ENCODE measurements at places on chromosomes 12 and 14.

GRCh38 chr12:50506753-50507473, 2.1 kb downstream of the DIP2B start:
- no peak for DNase-seq

- DNase-seq, result no peak
Measured at GRCh38 chr12:82407481-82407880, 49.2 kb downstream of the METTL25 start.

GRCh38 chr14:21275261-21275858, 4.5 kb upstream of the RPGRIP1 start:
- DNase-seq, result no peak

DNA sequence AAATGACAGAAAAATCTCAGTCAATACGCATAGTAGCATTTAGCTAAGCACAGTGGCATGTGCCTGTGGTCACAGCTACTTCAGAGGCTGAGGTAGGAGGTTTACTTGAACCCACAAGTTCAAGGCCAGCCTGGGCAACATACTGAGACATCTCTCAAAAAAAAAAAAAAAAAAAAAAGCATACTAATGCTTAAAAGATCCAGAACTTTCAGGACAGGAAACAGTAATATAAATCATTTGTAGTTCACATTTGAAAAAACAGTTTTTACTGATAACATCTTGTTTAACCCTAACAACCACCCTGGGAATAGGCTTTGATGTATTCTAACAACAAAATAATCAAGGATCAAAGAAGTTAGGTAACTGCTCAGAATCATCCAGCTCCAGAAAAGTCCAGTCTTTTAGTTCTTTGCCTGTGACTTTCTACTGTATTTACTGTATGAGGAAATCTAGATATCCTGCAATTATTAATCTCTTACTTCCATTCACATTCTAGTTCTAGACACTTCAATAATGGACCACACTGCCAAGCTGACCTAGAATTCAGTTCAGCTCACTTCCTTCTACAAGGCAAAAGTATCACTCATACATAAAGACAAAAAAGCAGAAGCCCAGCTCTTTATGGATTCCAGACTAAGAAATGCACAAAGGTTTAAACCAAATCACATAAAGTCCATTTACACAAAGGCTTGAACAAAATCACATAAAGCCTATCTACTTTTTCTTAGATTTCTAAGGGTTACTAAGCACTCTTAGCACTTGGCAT, 28.5 kb downstream of the PAWR start:
- DNase-seq, result no peak

DNA sequence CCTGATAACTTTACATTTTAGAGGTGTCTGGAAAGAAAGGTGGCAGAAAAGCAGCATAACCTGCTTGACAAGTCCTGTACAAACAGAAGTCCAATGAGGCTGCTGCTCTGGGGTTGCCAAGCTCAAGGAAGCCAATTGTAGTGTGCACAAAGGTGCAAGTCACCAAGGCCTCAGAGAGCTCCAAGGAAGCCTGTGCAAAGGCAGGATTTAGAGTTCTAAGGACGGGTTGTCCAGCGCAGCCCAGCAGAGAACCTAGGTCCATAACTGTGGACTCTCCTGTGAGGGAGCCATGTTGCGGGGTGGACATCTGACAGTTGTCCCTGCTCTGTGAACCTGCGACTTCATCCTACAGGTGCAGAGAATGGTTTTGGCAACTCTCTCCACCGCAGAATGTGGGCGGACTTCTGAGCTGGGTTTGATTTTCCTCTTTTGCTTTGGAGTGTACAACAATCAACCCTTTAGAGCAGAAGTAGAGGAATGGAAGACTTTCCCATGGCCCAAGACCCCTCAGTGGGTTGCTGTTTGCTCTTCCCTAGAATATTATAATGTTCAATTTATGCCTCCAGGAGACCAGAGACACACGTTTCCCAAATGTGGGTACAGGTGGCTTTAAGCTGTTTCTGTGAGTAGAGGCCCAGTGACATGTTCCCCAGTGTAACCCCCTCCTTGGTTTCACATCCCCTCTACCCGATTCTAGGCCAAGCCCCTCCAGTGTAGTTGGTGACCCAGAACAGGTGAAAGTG, 81.0 kb downstream of the ETV6 start:
- no peak for DNase-seq

GRCh38 chr12:55173456-55173855, 47.2 kb downstream of the OR9K2 start:
- no peak for DNase-seq

- DNase-seq, result no peak
Measured at GRCh38 chr12:98188650-98189077, 326.7 kb upstream of the TMPO start.

DNA sequence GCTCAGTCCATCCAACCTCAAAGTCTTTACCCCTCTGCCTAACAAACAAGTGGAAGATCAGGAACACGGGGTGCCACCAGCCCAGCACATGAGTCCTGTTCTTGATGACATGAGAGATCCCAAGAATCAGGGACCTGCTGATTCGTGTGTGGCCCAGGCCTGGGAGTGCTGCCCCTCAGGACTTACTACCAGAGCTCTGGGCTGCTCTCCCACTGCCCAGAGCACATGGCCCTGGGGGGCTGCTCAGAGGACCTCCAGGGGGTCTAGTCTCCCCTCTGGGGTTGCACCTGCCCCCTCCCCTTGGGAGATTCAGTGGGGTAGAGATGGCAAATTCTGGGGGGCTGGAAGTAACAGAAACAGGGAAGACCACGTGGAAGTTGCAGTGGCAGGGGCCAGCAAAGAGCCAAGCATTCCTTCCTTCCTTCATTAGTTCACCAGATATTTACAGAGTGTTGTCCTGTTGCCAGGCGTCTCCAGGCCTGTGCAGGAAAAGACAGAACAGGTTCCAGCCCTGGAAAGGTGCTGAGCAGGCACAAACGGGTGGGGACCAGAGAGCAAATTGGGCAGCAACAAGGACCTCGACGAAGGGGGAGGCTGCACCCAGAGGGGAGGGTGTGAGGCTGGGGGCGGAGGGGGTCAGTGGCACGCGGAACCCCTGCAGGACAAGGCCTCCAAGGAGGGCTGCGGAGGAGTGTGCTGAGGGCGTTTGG, 45.1 kb upstream of the MEG3 start:
- no peak for DNase-seq

- DNase-seq, result no peak
Measured at GRCh38 chr14:31278883-31279282, 71.3 kb upstream of the HECTD1 start.

DNA sequence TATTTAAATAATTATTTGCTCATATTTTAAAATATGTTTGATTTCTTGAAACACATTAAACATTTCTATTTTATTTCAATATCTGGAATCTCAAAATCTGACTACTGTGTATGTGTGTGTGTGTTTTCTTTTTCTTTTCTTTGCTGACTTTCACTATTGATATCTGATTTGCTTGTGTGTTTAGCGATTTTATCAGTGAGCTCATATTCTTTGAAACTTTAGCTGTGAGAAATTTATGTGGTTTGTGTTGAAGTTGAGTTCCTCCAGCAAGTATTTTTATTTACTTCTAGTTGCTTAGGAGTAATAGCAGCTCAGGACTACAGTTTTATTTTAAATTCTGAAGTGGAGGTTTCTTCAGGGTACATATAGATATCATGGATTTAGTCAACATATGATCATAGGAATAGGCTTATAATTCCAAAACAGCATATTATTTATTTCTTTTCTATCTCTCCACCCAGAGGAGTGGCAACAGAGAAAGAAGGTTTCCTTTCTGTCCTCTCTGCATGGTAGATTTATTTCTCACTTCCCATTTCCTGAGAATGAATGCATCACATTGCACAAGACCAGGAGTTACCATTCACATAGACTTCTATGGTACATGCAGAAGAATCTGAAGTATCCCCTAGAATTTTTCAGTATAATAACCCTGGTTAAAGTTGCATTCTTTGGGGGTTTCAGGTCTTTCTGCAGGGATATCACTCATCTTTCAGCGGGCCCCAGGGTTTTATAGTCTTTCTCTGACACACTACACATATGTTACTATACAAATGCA, 60.5 kb downstream of the PTPRQ start:
- DNase-seq, result no peak

- no peak for DNase-seq
Measured at GRCh38 chr14:26820572-26820971, 222.7 kb upstream of the NOVA1 start.

DNA sequence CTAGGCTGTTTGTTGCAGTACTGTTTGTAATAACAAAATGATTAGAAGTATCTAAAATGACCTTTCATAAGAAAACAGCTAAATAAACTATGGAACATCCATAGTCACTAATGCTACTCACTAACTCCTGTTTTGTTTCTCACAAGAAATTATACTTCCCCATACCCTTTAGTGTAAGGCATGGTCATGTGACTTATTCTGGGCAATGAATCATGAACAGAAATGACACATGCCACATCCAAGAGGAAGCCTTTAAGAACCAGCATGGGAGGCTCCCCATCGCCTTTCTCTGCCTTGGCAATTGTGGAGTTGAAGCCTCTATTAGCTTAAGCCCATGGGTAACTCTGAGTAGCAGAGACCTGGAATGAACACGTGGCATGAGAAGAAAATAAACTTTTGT, 49.3 kb downstream of the KSR2 start:
- no peak for DNase-seq

GRCh38 chr12:84507956-84508850, 404.4 kb downstream of the SLC6A15 start:
- DNase-seq, result no peak

DNA sequence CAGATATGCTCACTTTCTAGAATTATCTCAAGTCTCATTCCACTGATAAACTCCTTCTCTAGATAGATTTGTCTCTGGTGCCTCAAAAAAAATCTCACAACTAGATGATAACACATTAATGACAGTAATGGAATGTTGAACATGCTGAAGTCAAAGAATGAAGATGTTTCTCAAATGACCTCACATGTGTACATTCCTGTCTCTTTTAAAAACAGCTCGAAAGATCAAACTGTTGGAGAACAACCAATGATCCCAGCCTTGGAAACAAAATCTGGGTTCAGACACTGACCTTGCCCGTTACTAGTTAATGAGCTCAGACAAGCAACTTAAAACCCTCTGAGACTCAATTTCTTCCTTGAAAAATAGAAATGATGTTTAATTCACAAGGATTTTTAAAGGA, 44.7 kb upstream of the KCNJ8 start:
- DNase-seq, result no peak

DNA sequence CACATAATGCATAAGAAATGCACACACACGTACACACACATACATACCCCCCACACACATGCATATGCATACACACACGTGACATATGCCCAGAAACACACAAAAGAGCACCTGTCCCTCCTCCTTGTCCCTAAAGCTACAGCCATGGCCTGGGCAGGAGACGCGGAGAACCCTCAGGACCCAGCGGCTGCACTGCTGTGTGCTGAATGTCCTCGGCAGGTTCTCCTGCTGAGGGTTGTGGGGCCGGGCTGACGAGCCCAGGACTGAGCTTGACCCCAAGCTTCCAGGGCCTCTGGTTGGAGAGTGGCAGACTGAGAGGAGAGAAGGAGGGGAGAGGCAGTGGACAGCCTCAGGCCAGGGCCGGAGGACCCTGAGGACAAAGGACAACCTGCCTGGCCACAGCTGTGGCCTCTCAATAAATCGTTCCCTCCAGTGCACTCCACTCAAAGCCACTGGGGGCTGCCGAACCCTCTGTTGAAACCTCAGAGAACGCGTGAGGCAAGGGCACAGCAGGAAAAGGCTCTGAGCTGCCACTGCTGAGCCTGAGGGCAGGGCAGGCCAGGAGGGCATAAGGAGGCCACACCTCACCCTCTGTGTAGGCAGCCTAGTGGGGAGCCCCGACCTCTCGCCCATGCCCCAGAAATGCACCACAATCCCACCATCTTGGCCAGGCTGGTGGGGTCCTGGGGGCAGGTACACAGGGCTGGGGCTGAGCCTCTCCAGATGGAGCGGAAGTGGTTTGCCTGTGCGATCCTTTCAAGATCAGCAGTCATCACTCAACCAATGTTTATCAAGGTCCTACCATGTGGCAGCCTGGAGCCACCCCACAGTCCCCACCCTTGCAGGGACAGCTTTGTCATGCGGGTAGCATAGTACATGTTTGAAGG, 3.1 kb downstream of the CACNA2D4 start:
- DNase-seq, result no peak

GRCh38 chr12:20040831-20041230, 327.5 kb upstream of the PDE3A start:
- no peak for DNase-seq

- no peak for DNase-seq
Measured at GRCh38 chr14:89391123-89391522, 25.9 kb downstream of the FOXN3 start.

DNA sequence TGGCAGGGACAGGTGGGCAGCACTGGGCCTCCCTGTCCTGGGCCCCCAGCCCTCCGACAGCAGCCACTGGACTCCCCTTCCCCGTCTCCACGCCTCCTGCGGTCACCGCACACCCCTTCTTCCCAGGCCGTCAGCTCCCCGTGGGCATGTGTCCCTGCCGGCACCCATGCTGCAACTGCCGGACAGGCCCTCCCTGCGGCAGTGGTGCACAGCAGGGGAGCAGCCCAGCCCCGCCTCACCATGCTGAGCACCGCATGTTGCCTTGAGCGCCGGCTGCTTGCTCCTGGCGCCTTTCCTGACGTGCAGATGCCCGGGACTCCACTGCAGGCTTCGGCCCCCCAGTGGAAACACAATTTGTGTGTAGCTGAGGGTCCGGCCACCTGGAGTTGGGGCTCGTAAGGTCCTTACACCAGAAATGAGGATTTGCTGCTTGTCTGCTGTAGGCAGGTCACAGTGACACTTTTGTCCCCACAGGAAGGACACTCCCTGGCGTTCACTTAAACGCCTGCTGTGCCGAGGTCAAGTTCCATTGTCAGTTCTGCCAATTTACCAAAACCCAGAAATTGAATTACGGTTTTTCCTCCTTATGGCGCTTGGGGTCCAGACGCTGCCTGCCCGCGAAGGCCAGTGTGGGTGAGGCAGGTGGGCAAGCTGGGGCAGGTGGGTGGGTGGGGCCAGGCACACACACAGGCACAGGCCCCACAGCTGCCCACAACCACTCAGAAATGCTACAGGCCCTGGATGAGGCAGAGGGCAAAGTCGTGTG, 28.2 kb upstream of the MMP17 start:
- no peak for DNase-seq

DNA sequence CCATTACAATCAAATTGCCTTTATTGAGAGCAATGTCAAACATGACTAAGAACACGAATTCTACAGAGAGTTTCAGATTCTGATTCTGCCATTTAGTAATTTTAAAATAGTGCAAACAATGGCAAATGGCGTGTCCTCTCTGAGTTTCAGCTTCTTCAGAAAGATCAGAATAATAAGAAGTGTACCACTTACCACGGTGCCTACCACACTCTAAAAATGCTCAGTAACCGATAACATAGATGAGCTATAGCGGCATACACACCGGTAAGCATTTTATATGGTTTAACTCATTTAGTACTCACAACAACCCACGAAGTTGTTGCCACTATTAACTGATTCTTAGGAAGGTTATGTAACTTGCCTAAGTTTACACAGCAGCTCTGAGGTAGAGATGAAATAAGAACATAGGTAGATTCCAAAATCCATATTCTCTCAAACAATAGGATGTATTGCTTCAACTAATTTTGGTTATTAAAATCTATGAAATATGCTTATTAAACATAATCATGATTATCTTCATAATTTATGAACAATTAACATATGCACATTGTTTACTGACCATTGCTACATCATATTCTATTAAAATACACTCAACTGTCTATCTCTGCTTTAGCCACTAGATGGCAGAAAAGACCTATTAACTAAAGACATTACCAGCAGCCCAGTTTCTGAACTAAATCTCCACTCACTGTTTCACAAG, 38.3 kb downstream of the SLC6A15 start:
- DNase-seq, result no peak

- no peak for DNase-seq
Measured at GRCh38 chr14:57747036-57747435, 118.9 kb downstream of the SLC35F4 start.

- DNase-seq, result no peak
Measured at GRCh38 chr14:100409003-100409360, 85.8 kb downstream of the SLC25A47 start.
